Stimulated activated CD4-positive, alpha-beta T cell treated with anti-CD3 and anti-CD28 coated beads, Interleukin-1b, Interleukin-23, amount 100 ng/mL, for 4 hours (primary cell): ENCODE measurements at places on chromosomes 5 and 9.

DNA sequence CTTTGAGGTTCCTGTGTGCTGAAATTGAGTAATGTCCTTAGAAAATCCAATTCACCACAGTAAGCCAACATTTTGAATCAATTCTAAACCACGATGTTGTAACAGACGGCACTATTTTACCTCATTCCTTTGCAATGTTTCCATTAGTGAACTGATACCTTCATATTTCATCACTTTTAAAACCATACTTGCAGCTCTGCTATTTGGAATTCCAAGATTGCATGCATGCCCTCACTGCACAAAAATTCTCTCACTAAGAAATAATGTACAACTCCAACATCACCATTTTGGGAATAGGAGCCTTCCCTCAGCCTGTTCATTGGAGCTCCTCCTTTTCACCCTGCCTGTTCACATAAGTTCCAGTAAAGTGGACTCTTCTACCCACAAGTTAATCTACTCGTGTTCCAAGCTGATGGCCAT is 74.8 kb upstream of the TGFBR1 start:
- DNase-seq: no peak

GRCh38 chr9:108956022-108956630 is 21.9 kb downstream of the ABITRAM start:
- no peak for DNase-seq

DNA sequence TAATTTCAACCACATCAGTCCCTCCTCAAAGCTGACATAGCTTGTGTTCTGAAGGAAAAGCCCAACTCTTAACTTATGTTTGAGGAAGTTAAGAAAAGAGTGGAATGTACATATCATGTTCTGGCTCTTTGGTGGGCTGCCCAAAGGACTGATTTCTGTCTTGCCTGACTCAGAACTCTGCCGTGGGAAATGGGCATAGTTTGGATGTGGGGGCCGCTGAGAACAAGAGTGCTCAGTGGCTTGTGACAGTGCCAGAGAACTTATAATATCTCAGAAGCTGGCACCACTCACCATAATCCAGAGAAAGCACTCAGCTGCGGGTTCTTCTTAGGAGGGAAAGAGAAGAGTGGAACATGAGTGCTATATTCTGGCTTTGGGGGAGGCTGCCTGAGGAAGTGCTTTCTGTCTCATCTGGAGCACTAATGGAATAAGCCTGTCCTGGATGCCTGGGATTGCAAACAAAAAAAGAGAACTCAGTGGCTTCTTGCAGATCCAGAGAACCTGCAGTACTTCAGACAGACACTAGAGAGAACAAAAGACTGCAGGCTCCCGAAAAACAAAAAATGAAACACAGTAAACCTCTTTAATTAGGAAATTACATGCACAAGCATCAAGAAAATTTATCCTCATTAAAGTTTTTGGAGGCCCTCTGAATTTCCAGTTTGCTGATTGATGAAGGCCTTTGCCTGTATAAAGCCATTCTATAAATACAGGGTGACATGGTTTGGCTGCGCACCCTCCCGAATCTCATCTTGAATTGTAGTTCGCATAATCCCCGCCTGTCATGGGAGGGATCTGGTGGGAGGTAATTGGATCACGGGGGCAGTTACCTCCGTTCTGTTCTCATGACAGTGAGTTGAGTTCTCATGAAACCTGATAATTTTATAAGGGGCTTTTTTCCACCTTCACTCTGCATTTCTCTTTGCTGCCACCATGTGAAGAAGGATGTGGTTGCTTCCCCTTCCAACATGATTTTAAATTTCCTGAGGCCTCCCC is 207.0 kb downstream of the DMAC1 start:
- DNase-seq: no peak

DNA sequence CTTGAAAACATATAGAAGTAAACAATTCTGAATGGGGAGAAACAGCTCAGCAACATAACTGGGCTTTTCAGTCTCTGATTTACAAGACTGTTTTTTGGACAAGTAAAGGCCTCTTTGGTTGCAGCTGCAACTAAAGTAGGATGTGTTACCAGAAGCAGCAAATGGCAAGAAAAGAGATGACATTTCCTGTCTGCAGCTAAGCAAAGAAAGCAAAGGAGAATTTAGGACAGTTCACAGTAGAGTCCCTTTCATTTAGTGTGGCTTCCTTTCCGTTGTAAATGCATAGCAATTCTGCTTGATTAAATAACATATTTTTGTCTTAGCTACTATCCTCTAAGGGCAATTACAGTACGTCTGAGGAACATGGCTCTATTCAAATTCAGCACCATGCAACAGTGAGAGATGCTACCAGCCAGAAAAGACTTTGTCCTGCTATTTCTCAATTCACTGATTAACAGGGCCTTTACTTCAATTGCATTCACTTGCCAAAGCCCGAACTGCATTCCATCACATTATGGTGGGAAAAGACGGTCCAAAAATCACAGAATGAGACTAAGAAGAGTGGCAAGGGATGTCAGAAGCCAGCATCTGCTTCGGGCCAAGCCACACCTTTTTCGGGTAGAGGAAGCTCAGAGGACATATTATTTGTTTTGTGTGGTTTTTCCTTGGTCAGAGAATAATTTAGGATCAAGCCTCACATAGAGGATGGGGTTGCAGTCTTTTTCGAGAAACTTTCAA is 107.7 kb downstream of the SEMA6A start:
- DNase-seq: no peak

DNA sequence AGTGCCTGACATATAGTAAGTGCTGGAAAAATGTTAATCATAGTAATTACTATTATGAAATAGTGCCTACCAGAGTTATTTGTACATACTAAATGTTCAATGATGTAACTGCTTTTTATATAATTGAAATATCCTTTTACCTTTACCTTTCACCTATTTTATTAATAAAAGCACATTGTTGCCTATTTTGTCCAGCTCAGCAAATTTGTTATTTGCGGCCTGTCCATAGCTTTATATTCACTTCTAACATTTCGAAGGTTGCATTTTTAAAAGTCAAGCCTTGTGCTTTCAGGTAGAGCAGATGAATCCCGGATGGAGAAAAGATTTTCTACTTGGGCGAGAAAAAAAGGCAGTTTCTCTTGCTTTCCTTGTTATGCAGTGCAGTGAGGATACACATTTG is 119.3 kb downstream of the TLE1 start:
- DNase-seq: no peak

GRCh38 chr9:35237311-35237710 is 75.5 kb downstream of the UNC13B start:
- DNase-seq: no peak

DNA sequence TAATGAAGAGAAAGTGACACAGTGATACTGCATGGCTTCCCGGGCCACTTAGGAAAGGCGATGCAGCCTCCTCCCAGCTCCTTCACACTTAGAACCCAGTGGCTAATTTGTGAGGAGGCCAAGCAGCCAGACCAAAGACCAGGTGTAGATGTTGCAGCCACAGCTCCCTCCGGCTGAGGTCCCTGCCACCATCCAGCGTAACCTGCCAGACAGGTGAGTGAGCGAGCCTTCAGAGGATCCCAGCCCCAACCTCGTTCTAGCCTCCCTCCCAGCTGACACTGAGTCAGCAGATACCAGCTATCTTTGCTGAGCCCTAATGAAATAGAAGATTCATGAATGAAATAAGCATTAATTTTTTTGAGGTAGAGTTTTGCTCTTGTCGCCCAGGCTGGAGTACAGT is 59.7 kb downstream of the COL23A1 start:
- DNase-seq: no peak

DNA sequence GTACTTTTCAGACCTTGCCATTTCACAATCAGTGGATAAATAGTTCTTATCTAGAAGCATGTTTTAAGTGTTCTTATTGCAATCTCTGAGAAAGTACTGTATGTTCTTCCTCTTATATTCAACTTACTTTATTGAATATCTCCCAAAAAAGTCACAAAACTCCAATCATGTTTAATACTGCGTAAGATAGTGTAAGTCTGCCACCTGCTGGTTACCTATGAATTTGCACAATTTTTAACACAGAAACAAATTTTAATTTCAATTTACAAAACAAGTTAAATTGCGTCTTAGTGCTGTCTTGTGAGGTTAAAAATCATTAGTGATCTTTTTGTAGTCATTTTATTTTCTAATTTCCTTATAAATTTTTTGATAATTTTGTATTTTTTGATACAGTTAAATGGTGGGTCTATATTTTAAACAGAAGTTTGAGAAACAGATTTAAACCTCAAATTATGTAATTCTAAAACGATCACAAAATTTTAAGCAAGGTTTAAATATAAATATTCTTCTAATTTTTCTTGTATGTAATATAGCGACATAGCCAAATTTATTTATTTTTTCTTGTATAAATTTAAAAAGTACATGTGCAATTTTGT is 115.8 kb downstream of the EMB start:
- DNase-seq: no peak

GRCh38 chr9:1531424-1531823 is 481.3 kb downstream of the DMRT2 start:
- DNase-seq: no peak

DNA sequence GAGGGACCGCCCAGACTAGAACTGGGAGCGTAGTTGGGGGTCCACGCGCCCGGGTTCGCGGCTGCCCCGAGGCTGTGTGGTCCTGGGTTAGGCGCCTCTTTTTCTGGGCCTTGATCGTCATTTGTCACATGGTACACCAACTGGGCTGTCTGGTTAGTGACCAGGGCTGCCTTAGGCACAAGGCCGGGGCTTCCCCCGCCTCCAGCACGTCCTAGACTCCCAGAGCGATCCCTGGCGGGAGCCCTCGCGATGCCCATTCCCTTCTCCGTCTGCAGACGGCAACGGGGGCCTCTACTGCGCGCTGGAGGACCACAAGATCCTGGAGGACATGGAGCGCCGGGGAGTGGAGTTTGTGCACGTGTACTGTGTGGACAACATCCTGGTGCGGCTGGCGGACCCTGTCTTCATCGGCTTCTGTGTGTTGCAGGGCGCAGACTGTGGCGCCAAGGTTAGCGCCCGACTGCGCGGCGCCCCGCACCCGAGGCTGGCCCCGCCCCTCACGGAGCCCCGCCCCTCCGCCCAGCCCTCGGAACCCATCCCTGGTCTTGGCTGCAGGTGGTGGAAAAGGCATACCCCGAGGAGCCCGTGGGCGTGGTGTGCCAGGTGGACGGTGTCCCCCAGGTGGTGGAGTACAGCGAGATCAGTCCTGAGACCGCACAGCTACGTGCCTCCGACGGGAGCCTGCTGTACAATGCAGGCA is 1.5 kb downstream of the UAP1L1 start:
- no peak for DNase-seq

DNA sequence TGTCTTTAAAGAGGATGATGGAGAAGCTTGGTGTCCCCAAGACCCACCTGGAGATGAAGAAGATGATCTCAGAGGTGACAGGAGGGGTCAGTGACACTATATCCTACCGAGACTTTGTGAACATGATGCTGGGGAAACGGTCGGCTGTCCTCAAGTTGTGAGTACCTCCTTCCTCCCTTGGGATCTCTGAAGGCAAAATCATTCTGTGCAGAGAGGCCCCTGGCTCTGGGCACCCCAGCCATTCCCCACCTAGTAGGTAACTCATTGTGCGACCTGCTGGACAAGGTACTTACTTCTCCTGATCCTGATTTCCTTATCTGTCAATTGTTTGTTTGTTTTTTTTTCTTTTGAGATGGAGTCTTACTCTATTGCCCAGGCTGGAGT is 7.6 kb upstream of the NUP214 start:
- no peak for DNase-seq

- DNase-seq: no peak
Measured at GRCh38 chr9:126462617-126463016, 136.0 kb downstream of the MVB12B start.

DNA sequence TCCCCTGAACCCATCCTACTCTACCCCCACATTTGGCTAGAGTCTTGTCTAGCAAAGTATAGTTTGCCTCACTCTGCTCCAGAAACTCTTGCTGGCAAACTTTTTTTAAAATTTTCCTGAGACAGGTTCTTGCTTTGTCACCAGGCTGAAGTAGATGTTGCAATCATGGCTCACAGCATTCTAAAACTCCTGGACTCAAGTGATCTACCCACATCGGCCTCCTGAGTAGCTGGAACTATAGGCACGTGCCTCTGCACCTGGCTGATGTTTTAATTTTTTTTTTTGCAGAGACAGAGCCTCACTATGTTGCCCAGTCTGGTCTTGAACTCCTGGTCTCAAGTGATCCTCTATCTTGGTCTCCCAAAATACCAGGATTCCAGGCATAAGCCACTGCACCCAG is 175.8 kb upstream of the FBXL17 start:
- no peak for DNase-seq

GRCh38 chr9:134870301-134870694 is 10.3 kb upstream of the FCN2 start:
- no peak for DNase-seq

DNA sequence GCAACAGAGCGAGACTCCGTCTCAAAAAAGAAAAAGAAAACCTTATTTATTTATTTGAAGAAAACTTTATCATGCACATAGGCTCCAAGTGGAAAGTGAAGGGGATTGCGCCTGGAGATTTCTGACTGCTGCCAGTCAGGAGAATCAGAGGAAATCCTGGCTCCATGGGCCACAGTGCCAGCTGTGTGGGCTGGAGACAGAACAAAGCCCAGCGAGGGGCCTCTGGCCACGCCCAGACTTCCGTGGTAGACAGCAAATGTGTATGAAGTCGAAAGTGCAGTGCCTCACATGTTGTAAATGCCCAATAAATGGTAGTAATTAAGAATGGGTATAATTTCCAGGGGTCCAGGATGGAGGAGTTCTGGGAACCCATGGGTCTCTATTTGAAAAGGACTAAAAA is 75.8 kb upstream of the WWC1 start:
- no peak for DNase-seq
